Thyroid gland (tissue), 4 donors: ENCODE measurements at places on chromosomes 12 and 14. TPM values are rescaled to one million over a fixed set of nuclear protein-coding genes. Genes with fewer than 3 reads are reported as not detected.

The TMEM19 gene
- total RNA-seq, result 50.0 TPM

The CRY1 gene
- 53.3 TPM for total RNA-seq

The PYM1 gene
- 48.2 TPM for total RNA-seq

The NPFF gene
- not detected for total RNA-seq

DNA sequence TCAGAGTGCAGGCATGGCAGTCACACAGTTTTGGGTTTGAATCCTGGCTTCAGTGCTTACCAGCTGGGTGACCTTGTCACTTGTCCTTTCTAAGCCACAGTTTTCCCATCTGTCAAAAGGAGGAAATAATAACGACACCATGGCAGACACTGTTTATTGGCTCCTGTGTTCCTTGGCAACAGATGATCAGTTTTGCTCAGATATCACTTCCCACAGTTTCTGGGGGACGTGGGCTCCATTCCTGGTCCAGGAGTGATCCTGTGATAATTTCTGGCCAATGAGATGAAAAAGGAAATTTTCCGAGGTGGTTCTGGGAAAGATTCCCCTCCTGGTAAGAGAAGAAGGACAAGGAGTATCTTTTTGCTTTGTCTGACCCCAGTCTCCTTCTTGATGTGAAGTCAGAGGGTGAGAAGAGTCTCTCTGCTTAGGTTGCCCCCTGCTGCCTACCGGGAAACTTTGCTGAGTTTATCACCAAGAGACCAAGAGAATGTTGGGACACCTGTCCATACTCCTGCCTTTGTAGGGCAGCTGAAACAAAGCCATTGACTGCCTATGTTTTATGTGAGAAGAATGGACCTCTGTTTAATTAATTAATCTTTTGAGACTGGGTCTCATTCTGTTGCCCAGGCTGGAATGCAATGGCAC lies 178.9 kb upstream of the NRXN3 start:
- DNase-seq, result peak; percentile 34
- H3K27me3 ChIP-seq, result no peaks in the 10 kb centered on the region
- H3K4me3 ChIP-seq, result no peak overlapping the region
- H3K27ac ChIP-seq, result no peak overlapping the region
- no peaks in the 10 kb centered on the region for H3K36me3 ChIP-seq

DNA sequence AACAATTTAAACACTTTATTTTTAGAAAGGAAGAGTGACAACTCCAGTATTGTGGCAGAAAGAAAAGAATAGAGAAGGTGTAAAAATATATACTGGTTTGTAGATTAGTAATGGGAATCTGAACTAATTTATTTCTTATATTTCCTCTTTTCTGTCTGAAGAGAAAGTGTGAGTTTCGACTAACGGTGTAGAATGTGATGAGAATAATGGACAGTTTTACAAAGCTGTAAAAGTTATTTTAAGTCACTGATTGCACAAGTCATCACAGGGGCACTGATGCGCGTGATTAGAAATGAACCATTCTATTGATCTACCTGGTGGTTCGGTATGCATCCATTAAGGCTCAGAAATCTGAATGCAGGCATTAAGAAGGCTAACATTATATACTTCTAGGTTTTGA lies 158.5 kb upstream of the ATXN7L3B start:
- no peaks in the 10 kb centered on the region for H3K27me3 ChIP-seq
- H3K36me3 ChIP-seq, result no peaks in the 10 kb centered on the region
- H3K27ac ChIP-seq, result no peak overlapping the region
- no peak for DNase-seq
- no peak overlapping the region for H3K4me3 ChIP-seq

GRCh38 chr14:38208618-38209562 lies 1.2 kb downstream of the SSTR1 start:
- H3K27ac ChIP-seq, result no peak overlapping the region
- no peaks in the 10 kb centered on the region for H3K36me3 ChIP-seq
- peak; percentile 4 for DNase-seq
- no peaks in the 10 kb centered on the region for H3K27me3 ChIP-seq

DNA sequence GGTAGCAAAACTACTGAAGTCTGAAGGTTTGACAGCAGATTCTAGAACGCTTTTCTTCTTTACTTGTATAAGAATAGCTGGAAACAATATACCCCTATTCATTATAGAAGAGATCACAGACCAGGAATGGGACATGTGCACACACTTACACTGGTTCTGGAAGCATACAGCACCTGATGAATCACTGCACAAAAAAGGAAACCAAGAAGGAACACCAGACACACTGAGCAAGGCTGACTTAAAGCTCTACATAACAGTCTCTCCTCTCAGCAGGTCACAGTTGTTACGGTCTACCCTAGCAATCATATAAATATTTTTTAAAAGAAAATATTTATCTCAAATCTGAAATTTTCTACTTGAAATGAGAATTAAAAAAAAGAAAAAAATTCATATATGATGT lies 13.5 kb downstream of the ATP2B1 start:
- DNase-seq, result no peak
- peaks cover 8% of the 10 kb centered on the region for H3K4me1 ChIP-seq
- H3K27me3 ChIP-seq, result no peaks in the 10 kb centered on the region
- H3K36me3 ChIP-seq, result no peaks in the 10 kb centered on the region

DNA sequence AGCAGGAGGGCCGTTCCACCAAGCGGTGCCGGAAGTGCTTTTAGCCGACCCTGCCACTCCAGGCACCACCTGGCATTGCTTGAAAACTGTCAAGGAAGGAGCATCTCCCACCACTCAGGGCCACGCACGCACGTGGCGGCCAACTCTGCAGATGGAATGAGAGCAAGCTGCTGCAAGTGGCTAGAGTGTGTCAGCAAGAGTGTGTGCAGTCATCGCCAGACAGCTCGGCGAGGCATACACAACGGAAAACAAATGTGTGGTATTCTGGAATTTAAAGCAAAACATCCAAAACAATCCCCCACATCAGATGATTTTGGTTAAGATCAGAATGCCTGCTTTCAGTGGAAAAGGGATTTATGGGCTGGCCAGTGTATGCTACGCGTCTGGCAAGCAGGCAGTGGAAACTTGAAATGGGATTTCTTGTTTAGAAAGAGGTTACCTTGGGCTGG lies 11.2 kb downstream of the CD9 start:
- H3K27ac ChIP-seq, result peak overlapping the region; percentile 94
- H3K4me3 ChIP-seq, result no peak overlapping the region
- no peaks in the 10 kb centered on the region for H3K27me3 ChIP-seq

- H3K4me3 ChIP-seq, result no peak overlapping the region
- no peaks in the 10 kb centered on the region for H3K36me3 ChIP-seq
- no peak for DNase-seq
Measured at GRCh38 chr12:49943625-49943960, 6.9 kb upstream of the AQP2 start.

GRCh38 chr14:69208666-69209065 lies 17.4 kb downstream of the EXD2 start:
- H3K27me3 ChIP-seq, result no peaks in the 10 kb centered on the region
- DNase-seq, result no peak
- H3K27ac ChIP-seq, result no peak overlapping the region
- no peaks in the 10 kb centered on the region for H3K4me1 ChIP-seq
- H3K4me3 ChIP-seq, result no peak overlapping the region
- H3K36me3 ChIP-seq, result no peaks in the 10 kb centered on the region

- H3K27me3 ChIP-seq, result no peaks in the 10 kb centered on the region
- H3K4me3 ChIP-seq, result no peak overlapping the region
- no peak for DNase-seq
- no peaks in the 10 kb centered on the region for H3K4me1 ChIP-seq
Measured at GRCh38 chr12:7361265-7361664, 57.4 kb downstream of the ACSM4 start.

DNA sequence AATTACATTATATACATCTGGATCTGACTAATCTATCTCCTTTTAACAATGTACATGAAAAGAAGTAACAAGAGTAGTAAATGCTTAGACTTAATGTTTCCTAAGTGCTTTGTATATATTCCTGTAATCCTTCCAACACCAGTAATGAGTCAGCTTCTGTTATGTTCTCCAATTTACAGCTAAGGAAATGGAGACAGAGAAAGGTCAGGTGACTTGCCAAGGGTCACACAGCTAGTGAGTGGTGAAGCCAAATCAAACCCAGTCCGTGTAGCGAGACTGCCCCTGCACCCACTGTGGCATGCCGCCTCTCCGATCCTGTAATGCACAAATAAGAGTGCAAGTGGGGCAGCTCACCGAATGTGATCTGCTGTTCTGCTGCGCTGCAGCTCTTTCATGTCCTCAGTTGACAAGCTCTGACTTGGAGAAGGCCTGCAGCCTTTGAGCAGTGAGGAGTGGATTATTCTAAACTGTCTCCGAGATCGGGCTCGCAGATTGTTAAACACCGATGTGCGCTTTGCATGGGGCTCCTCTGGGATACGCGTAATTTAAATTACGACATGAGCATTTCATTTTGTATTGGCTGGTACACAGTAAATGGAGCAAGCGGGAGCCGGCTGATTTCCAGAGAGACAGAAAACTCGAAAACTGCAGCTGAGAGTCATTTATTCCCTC lies 65.1 kb upstream of the KTN1 start:
- DNase-seq, result no peak
- H3K4me1 ChIP-seq, result no peaks in the 10 kb centered on the region
- no peak overlapping the region for H3K4me3 ChIP-seq
- H3K36me3 ChIP-seq, result no peaks in the 10 kb centered on the region

DNA sequence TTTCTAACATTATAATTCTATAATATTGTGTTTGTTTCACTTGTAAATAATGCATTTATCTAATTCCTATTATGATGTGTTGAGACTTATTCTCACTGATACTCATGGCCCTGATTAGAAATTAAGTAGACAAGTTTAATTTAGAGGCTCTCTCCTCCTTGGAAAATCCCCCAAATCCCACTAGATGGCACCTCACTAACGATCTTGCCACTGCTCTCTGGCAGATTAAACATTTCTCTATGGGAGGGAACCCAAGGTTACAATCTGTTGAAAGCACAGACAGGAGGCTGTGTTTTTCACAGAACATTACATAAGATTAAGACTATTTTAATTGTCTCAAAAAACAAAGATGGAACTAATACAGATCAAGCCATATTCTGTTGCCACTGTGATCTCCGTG lies 318.7 kb downstream of the LRFN5 start:
- H3K27ac ChIP-seq, result no peak overlapping the region
- no peaks in the 10 kb centered on the region for H3K4me1 ChIP-seq
- no peaks in the 10 kb centered on the region for H3K36me3 ChIP-seq
- H3K4me3 ChIP-seq, result no peak overlapping the region
- DNase-seq, result no peak

GRCh38 chr12:104775731-104776231 lies 182.3 kb downstream of the SLC41A2 start:
- H3K27me3 ChIP-seq, result no peaks in the 10 kb centered on the region
- no peaks in the 10 kb centered on the region for H3K4me1 ChIP-seq
- no peaks in the 10 kb centered on the region for H3K36me3 ChIP-seq
- no peak overlapping the region for H3K27ac ChIP-seq

DNA sequence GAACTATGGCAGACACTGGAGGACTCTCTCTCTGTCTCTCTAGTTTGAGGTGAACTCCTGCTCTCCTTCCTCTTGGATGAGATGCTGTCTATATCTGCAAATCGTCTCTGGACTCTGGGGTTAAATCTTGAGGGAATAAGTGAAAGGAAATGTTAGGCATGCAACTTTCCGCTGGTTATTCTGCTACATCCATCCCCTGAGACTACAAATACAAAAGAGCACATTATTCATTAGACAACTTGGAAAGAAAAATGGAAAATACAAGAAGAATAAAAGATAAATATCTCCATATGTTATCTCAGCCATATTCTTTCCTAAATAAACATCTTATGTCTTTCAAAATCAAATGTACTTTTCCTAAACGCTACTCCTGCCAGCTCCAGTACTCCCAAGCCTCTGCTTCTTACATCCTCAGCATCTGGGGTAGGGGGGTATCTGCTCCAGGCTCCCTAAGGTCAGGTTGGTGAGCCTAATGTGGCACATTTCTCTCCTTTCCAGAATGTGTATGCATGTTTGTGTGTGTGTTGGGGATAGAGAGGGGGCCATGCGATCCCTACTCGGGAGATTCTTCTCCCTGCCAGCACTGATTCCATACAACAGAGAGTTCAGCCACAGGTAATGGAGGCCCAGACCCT lies 102.9 kb upstream of the FSCB start:
- H3K27me3 ChIP-seq, result no peaks in the 10 kb centered on the region
- H3K27ac ChIP-seq, result no peak overlapping the region
- H3K4me1 ChIP-seq, result peaks cover 39% of the 10 kb centered on the region
- H3K36me3 ChIP-seq, result no peaks in the 10 kb centered on the region

GRCh38 chr14:102688290-102688689 lies 89.0 kb upstream of the TRAF3 start:
- no peak overlapping the region for H3K4me3 ChIP-seq
- H3K4me1 ChIP-seq, result no peaks in the 10 kb centered on the region
- no peak for DNase-seq
- H3K27ac ChIP-seq, result no peak overlapping the region
- H3K36me3 ChIP-seq, result no peaks in the 10 kb centered on the region

GRCh38 chr12:72546106-72546505 lies 273.9 kb downstream of the TRHDE start:
- H3K27ac ChIP-seq, result no peak overlapping the region
- no peaks in the 10 kb centered on the region for H3K4me1 ChIP-seq
- H3K4me3 ChIP-seq, result no peak overlapping the region

- H3K36me3 ChIP-seq, result no peaks in the 10 kb centered on the region
- H3K27me3 ChIP-seq, result no peaks in the 10 kb centered on the region
- DNase-seq, result peak; percentile 73
- H3K27ac ChIP-seq, result peak overlapping the region; percentile 47
- peaks cover 28% of the 10 kb centered on the region for H3K4me1 ChIP-seq
Measured at GRCh38 chr14:90620568-90621077, 195.6 kb downstream of the TTC7B start.

- no peak overlapping the region for H3K4me3 ChIP-seq
Measured at GRCh38 chr12:30836656-30837445, 82.1 kb upstream of the CAPRIN2 start.

DNA sequence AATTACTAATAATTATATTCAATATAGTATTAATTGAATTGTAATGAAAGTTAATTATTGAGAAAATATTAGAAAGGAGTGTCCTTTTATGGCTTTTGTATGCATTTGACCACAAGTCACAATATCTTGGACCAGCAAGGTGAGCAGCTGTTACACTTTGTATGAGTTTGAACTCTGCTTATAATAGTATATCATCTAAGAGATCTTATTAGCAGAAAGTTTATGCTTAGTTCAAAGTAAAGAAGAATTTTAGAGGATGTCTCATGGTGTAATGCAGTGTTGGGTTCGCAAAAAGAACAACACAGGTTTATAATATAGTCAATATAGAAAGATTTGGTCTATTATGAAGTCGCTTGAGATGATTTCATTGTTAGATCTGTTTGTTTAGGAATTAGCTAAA lies 2.0 kb upstream of the TRIM9 start:
- H3K4me3 ChIP-seq, result no peak overlapping the region
- H3K4me1 ChIP-seq, result peaks cover 16% of the 10 kb centered on the region
- H3K27me3 ChIP-seq, result peaks cover 11% of the 10 kb centered on the region

GRCh38 chr14:100086361-100086760 lies 21.1 kb downstream of the EVL start:
- no peaks in the 10 kb centered on the region for H3K4me1 ChIP-seq
- DNase-seq, result no peak
- no peak overlapping the region for H3K27ac ChIP-seq
- H3K27me3 ChIP-seq, result no peaks in the 10 kb centered on the region
- H3K36me3 ChIP-seq, result no peaks in the 10 kb centered on the region
- no peak overlapping the region for H3K4me3 ChIP-seq
